ENCODE measurements at places on chromosomes 5 and 9. TPM values are rescaled to one million over a fixed set of nuclear protein-coding genes. Genes with fewer than 3 reads are reported as not detected.

NUTM2F gene
- total RNA-seq, result not detected

FBP1 gene
- total RNA-seq, result 89.1 TPM

GADD45G gene
- 6.8 TPM for total RNA-seq

PCDHA9 gene
- total RNA-seq, result 0.45 TPM

Measured in stomach (tissue), 19 donors.